ENCODE measurements at places on chromosomes 4 and X. TPM values are rescaled to one million over a fixed set of nuclear protein-coding genes. Genes with fewer than 3 reads are reported as not detected.

DNA sequence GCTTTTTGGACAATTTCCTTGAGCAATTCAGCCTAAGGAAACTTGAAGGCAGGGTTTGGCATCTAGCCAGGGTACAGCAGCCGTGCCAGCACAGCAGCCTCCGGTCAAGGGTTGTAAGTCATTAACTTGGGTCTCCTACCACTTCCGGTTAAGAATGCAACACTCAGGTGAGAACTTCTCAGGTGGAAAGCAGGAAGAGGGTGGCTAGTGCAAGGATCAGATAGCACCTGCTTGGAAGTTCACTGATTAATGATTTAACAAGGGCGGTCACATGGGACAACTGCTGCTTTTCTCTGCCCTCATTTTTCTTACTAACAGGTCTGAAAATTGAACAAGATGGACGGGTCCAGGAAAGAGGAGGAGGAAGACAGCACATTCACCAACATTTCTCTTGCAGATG, 30.1 kb upstream of the SCOC start:
- peak; percentile 93 for DNase-seq

GRCh38 chrX:30893206-30893605, 4.2 kb upstream of the TAB3 start:
- DNase-seq, result peak; percentile 40

- DNase-seq, result no peak
These were observed 63.8 kb upstream of the ANXA10 start for GRCh38 chr4:168028568-168028967.

- no peak for DNase-seq
These were observed 161.5 kb upstream of the GATB start for GRCh38 chr4:151922306-151922705.

DNA sequence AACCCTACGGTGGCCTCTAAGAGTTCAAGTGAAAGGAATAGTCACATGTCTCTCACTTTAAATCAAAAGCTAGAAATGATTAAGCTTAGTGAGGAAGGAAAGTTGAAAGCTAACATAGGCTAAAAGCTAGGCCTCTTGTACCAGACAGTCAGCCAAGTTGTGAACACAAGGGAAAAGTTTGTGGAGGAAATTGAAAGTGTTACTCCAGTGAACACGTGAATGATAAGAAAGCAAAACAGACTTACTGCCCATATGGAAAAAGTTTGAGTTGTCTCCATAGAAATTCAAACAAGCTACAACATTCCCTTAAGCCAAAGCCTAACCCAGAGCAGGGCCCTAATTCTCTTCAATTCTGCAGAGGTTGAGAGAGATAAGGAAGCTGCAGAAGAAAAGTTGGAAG, 51.5 kb upstream of the RAB9B start:
- DNase-seq, result no peak

Gene F8
- total RNA-seq, result 5.7 TPM

Data from body of pancreas (tissue), 4 donors.